Stimulated activated CD4-positive, alpha-beta T cell treated with anti-CD3 and anti-CD28 coated beads, Interleukin-1b, Interleukin-23, amount 100 ng/mL, for 48 hours (primary cell): ENCODE measurements at places on chromosomes 6 and 20.

- no peak for DNase-seq
Measured at GRCh38 chr20:19257865-19258264, 45.4 kb downstream of the SLC24A3 start.

- DNase-seq, result no peak
Measured at GRCh38 chr6:158837684-158838625, 18.8 kb upstream of the EZR start.

DNA sequence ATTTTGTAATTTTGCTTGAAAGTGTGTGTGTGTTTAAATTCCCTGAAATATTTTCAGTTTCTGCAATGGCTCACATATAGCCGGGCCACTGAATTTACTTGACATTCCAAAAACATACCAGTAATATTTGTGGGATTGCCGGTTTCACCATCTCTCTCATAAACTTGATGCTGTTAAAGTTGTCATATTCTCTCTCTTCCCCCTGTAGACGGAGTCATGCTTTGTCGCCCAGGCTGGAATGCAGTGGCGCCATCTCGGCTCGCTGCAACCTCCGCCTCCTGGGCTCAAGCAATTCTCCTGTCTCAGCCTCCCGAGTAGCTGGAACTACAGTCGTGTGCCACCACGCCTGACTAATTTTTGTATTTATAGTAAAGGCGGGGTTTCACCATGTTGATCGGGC, 122.1 kb downstream of the TIAM2 start:
- no peak for DNase-seq

- no peak for DNase-seq
Measured at GRCh38 chr6:123053602-123054225, 57.7 kb downstream of the CLVS2 start.
